Activated naive CD8-positive, alpha-beta T cell treated with anti-CD3 and anti-CD28 coated beads, Interleukin-2, amount 50 U/mL, for 24 hours (primary cell): ENCODE measurements at places on chromosomes 11 and 22.

- peaks cover 17% of the 10 kb centered on the region for H3K4me1 ChIP-seq
- no peak overlapping the region for H3K4me3 ChIP-seq
- peaks cover 52% of the 10 kb centered on the region for H3K27me3 ChIP-seq
- H3K27ac ChIP-seq: no peak overlapping the region
- no peaks in the 10 kb centered on the region for H3K36me3 ChIP-seq
Observed at GRCh38 chr22:44330744-44331660, 18.3 kb upstream of the SHISAL1 start.

- H3K36me3 ChIP-seq: no peaks in the 10 kb centered on the region
- DNase-seq: no peak
- H3K4me1 ChIP-seq: no peaks in the 10 kb centered on the region
- H3K27ac ChIP-seq: no peak overlapping the region
Observed at GRCh38 chr11:100791103-100791502, 104.0 kb downstream of the ARHGAP42 start.

DNA sequence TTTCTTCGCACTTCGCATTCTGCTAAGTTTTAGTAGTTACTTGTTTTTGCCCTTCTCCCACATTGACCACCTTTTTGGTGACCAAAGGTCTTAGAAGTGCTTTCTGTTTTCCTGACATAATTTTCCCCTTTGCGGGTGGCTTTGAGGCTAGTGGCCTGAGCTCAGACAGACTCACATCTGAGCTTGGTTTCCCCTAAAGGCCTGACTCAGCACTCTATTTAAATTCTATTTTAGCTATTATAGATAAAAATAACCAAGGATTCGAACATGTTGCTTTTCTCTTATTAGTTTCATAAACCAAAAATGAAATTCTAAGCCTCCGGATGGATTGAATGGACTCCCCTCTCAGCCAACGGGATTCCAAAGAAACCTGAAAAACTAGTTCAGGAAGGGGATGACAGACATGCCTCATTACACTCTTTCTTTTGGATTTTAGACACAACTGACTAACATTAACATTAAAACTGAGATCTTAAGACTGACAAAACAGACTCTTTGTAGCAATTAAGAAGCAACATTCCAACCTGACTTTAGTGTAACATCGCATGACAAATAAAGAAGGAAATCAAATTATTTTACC is 258.5 kb downstream of the LUZP2 start:
- no peaks in the 10 kb centered on the region for H3K27me3 ChIP-seq
- H3K36me3 ChIP-seq: no peaks in the 10 kb centered on the region
- H3K4me3 ChIP-seq: no peak overlapping the region
- DNase-seq: no peak
- H3K27ac ChIP-seq: no peak overlapping the region
- H3K4me1 ChIP-seq: no peaks in the 10 kb centered on the region

DNA sequence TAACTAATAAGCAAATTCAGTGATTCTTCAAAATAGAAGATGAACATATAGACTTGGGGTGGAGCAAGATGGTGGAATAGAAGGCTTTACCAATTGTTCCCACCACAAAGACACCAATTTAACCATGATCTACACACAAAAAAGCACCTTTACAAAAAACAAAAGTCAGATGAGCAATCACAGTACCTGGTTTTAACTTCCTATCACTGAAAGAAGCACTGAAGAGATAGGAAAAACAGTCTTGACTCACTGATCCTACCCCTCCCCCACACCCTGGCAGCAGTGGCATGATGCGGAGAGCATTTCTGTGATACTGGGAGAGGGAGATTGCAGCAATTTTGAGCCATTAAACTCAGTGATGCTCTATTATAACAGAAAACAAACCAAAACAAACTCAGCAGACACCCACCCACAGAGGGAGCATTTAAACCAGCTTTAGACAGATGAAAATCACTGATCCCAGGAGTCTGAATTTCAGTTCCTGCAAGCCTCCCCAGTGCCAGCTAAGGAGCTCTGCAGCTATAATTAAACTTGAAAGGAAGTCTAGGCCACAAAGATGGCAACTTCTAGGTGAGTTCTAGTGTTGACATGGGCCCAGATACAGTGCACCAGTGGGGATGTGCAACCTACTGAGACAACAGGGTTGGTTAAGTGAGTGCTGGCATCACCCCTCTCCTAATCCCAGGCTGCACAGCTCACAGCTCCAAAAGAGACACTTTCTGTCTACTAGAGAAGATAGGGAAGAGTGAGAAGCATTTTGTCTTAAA is 161.8 kb upstream of the GRIA4 start:
- H3K27me3 ChIP-seq: peaks cover 3% of the 10 kb centered on the region
- no peak overlapping the region for H3K4me3 ChIP-seq
- DNase-seq: peak; percentile 7
- no peak overlapping the region for H3K27ac ChIP-seq
- H3K36me3 ChIP-seq: no peaks in the 10 kb centered on the region

DNA sequence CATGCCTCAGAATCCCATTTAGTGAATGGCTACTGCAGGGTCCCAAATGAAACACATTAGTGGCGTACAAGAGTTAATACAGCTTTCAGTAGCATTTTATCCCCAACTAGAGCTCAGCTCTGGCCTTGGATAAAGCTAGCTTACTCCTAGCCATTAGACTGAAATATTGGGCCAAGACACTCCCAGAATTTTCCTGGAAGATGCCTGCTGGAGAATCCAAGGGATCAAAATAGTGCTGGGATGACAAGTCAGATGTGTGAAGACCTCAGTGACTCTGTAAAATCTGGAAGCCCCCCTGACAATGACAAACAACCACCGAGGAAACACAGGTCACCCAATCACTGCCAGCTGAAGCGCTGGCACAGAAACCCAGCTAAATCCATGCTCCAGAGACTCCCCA is 303.1 kb upstream of the SORL1-AS1 start:
- no peak overlapping the region for H3K4me3 ChIP-seq
- H3K36me3 ChIP-seq: no peaks in the 10 kb centered on the region
- no peaks in the 10 kb centered on the region for H3K4me1 ChIP-seq
- DNase-seq: no peak
- no peak overlapping the region for H3K27ac ChIP-seq
- H3K27me3 ChIP-seq: no peaks in the 10 kb centered on the region

DNA sequence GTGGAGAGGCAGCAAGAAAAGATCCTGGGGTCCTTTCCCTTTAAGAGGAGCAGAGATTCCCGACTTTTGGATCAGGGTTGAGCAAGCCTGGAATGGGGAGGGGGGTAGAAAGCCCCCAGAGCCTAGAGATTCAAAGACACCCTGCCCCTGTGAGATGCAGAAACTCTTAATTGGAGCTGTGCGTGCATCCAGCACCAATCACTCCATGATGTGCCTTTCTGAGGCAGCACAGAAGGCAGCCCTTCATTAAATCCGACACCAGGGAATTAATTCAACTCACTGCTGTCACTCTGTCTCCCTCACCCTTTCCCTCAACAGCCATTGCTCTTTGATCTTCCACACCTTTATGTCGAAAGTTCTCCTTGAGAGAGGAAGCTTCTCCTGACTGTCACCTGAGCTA is 43.0 kb downstream of the DSCAML1 start:
- peaks cover 3% of the 10 kb centered on the region for H3K27me3 ChIP-seq
- H3K4me3 ChIP-seq: no peak overlapping the region
- no peaks in the 10 kb centered on the region for H3K4me1 ChIP-seq
- DNase-seq: no peak
- no peaks in the 10 kb centered on the region for H3K36me3 ChIP-seq
- no peak overlapping the region for H3K27ac ChIP-seq

DNA sequence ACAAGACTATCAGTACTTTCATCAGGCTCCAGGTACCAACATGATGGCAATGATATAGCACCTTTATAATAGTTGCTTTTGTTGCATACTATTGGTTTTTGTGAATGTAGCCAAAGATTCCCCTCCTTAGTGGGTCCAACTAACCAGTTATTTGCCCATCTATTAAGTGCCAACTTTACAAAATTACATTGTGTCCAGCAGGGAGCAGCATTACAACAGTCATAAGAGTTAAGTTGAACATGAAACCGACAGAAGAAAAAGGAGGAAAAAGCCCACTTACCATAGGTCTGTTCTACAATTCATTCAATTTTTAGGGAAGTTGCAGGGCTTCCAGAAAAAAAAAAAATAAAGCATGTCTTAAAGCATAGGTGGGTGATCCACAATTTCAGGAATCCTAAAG is 21.6 kb downstream of the IMMP1L start:
- H3K27me3 ChIP-seq: no peaks in the 10 kb centered on the region
- DNase-seq: no peak
- H3K4me1 ChIP-seq: peaks cover 19% of the 10 kb centered on the region
- no peak overlapping the region for H3K27ac ChIP-seq

DNA sequence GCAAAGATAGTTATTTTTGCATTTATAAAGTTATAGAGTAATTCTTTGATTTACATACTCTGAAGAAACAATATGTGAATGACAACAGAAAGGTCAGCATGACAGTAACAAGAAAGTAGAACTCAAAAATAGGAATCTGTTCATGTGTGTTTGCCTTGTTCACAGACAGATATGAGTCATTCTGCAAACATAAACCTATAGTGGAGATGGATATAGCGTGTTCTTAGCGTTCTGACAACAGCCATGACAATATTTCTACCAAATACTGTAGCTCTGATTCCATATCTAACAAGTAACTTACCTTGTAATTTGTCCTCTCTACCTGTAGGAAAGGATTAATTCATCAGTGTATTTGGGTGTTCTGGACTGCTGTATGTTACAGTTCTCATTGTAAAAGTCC is 208.5 kb upstream of the MTMR2 start:
- peaks cover 15% of the 10 kb centered on the region for H3K36me3 ChIP-seq
- H3K27ac ChIP-seq: peak overlapping the region; percentile 58
- no peaks in the 10 kb centered on the region for H3K27me3 ChIP-seq
- no peak for DNase-seq

GRCh38 chr22:41976070-41976901 is 7.0 kb downstream of the SEPTIN3 start:
- H3K27me3 ChIP-seq: peaks cover 39% of the 10 kb centered on the region
- H3K27ac ChIP-seq: no peak overlapping the region
- H3K36me3 ChIP-seq: no peaks in the 10 kb centered on the region
- peak overlapping the region; percentile 48 for H3K4me3 ChIP-seq

DNA sequence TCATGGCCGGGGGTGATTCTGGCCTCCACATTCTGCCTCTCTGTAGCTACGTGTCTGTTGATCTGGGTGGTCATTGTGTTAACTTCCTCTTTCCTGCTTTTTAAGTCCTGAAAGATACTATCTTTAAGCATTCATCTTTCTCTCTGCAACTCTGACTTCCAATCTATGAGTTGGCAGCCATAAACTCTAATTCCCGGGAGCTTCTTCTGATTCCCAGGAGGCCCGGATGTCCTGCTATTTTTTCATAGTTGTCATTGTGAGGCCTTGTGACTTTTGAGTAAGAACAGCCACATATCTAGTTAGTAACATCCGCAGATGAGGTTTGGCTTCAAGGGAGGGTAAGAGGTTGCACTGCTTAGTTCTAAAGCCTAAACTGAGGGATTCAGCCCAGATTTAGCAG is 107.8 kb downstream of the SYN3 start:
- DNase-seq: no peak
- H3K4me1 ChIP-seq: no peaks in the 10 kb centered on the region
- no peak overlapping the region for H3K27ac ChIP-seq
- no peaks in the 10 kb centered on the region for H3K27me3 ChIP-seq
- no peak overlapping the region for H3K4me3 ChIP-seq

DNA sequence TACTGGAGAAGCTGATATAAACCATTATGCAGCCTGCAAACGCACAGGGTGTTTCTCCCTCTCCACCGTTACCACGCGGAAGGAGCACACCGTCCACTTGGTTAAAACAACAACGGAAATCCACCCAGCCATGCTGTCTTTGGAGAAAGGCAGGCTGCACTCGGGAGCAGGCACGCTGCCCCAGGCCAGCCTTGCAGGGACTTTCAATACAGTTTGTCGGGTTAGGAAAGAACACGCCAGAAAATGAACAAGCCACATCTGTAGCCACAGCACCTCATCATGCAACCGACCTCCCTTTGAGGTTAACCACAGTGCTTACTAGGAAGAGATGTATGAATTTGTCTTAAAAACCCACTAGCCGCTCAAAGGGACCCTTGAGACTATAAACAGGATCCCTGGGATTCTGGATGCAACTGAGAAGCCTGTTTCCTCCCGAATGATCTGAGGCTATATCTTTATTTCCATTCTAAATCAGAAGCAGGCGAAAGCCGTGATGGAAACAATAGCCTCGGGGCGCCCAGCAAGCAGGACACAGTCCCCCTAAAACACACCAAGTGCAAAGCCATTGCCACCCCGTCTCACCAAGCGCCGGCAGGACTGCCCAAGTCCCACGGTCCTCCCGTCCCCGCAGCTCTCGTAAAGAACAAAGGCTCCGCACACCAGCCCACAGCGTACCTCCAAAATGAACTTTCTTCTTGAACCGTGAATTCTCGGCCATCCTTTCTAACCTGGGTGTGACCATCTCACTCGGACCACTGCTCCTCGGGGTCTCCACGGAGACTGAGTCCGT is 318.9 kb downstream of the CTTN start:
- H3K36me3 ChIP-seq: no peaks in the 10 kb centered on the region
- no peak for DNase-seq
- no peak overlapping the region for H3K27ac ChIP-seq
- H3K4me3 ChIP-seq: no peak overlapping the region
- H3K27me3 ChIP-seq: peaks cover 9% of the 10 kb centered on the region

DNA sequence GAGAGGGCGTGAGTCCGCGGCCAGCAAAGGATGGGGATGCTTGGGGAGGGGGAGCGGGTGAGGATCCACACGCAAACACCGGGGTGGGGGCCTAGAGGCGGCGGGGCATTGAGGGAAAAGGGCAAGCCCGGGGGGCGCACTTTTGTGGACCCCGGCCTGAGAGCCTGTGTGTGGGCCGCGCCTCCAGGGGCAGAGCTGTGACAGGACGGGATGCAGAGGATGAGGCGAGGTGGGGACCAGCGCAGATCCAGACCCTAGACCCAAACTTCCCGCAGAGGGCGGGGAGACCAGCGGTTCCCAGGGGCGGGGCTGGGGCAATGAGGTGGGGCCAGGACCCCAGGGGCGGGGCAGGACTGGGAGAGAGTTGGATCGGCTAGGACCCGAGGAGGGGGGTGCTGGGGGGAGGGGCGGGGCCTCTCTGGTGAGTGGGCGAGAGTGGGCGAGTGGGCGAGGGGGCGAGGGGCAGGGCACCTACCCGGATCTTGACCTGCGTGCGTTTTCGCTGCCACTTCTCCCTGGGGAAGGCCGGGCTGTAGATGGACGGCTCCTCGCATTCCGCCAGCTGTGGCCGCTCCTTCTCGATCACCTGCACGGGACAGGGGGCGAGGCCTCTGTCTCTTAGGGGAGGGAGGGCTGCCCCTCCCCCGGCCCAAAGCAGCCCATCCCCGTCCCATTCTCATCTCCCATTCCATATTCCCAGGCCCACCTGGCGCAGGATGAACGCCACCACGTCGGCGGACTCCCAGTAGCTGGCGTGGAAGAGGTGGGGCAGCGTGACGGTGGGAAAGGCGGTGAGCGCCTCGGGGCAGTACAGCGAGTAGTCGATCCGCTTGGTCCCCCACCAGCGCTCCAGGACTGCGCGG is 10.6 kb downstream of the PITPNM1 start:
- peaks cover 4% of the 10 kb centered on the region for H3K4me1 ChIP-seq
- no peak overlapping the region for H3K4me3 ChIP-seq
- no peak overlapping the region for H3K27ac ChIP-seq
- peaks cover 14% of the 10 kb centered on the region for H3K36me3 ChIP-seq

GRCh38 chr11:47667555-47667954 is 25.2 kb upstream of the MTCH2 start:
- H3K4me1 ChIP-seq: peaks cover 19% of the 10 kb centered on the region
- peaks cover 2% of the 10 kb centered on the region for H3K36me3 ChIP-seq
- no peaks in the 10 kb centered on the region for H3K27me3 ChIP-seq
- DNase-seq: no peak
- H3K4me3 ChIP-seq: no peak overlapping the region
